ENCODE measurements at places on chromosomes 2 and 18. TPM values are rescaled to one million over a fixed set of nuclear protein-coding genes. Genes with fewer than 3 reads are reported as not detected.

DNA sequence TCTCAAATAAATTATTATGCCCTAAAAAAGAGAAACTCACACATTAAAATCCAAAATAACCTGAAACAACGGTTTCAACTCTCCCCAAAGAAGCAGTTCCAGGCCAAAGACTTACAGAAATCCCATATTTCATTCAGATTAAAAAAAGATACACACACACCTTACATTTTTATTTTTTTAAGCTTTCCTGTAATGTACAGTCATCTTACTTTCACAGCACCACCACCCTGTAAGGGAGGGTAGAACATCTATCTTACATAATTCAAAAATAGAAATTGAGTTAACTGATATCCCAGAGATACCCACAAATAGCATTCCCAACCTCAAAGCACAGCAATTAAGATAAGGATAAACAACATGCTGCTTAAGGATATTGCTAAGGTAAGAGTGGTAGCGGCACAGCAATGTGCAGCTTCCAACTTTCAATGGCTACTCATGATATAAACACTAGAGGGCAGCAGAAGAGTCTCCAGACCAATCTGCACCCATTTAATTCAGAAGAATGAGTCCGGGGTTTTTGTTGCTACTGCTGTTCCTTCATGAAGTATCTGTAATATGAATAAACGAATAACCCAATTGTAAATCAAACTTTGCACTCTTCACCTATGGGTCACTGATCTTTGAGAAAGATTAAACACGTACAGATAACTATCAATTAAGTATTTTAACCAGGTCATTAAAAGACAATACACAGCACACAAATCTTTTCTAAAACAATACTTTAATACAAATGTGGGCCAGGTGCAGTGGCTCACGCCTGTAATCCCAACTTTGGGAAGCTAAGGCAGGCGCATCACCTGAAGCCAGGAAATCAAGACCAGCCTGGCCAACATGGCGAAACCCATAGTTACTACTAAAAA, 11.3 kb downstream of the GFPT1 start:
- DNase-seq = no peak

- no peak for DNase-seq
Measured at GRCh38 chr2:121804997-121805765, 49.7 kb downstream of the TSN start.

DNA sequence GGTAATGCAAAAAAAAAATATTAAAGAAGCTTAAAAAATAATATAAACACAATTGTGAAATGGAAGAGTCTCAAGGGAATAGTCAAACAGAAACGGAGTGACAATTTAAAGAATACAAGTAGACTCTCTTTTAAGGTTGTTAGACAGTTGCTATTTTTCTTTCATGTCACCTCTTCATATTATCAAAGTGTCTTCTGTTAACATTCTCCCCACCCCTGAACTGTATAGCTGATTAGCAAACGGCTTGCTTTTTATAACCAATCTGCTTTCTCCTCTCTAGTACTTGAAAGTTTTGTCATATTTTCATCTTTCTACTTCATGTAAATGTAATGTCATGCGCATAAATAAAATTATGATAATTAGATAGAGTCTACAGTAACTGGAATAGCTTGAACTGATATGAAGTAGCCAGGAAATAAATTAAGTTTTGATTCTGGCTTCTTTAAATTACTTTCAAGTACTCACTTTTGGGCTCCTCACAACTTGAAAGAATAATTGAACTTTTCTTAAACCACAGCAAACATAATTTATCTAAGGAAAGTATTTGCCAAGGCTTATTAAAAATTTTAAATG, 37.0 kb downstream of the BARD1 start:
- DNase-seq = no peak

APCDD1 gene
- total RNA-seq = 48.2 TPM

DNA sequence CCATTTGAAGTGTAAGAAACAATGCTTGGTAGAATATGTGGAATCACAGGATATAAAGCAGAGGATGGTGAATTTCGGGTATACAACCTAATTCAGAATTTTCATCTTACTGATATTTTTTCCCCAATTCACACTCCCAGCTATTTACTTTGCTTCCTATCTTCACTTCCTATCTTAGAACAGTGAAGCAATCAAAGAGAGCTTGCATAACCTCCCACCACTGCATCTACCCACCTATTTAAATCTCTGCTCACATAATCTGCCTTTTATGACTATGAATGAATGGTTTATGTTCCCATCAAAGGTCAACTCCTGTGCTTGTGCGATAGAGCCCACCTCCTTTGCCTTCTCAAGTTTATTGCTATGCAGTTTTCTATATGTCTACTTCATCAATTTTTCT, 3.3 kb downstream of the RMDN2 start:
- DNase-seq = no peak

GRCh38 chr18:59429608-59430007, 70.5 kb upstream of the LMAN1 start:
- no peak for DNase-seq

GRCh38 chr2:2708575-2709430, 377.7 kb upstream of the MYT1L start:
- DNase-seq = no peak

ARMC9 gene
- 61.0 TPM for total RNA-seq

DNA sequence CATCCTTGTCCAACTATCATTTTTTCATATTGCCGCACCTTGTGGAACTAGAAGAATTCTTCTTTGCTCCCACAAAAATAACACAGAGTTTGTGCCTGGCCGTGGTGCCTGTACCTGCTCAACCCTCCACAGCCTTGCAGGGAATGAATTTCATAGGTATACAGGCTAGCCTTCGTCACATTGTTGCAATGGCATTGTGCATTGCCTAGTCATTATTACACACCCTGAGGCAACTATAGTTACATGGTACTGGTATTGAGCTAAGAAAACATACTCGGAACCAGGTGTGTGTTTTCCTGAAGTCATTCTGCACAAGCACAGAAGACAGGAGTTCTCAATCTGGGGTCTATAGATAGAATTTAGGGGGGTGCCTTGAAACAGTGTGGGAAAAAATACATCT, 188.0 kb upstream of the CTAGE1 start:
- no peak for DNase-seq

DNA sequence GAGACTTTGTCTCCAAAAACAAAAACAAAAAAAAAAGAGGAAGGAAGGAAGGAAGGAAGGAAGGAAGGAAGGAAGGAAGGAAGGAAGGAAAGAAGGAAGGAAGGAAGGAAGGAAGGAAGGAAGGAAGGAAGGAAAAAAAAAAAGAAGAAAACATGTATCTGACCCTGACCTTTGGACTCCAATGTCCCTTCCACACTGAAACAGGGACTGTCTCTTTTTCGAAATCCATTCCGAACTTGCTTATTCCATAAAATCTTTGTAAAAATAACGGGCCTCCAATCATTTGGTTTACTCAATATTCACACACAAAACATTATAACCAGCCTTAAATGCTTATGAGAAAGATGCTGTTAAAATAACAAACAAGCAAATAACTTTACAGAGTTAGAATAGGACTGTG, 225.7 kb downstream of the TCF4 start:
- DNase-seq = no peak

- DNase-seq = no peak
Measured at GRCh38 chr2:106012001-106012590, 182.0 kb downstream of the UXS1 start.

RAB10 gene
- 108 TPM for total RNA-seq

IL1RN gene
- 0.58 TPM for total RNA-seq

GRCh38 chr2:224248944-224249371, 152.9 kb downstream of the FAM124B start:
- no peak for DNase-seq

DNA sequence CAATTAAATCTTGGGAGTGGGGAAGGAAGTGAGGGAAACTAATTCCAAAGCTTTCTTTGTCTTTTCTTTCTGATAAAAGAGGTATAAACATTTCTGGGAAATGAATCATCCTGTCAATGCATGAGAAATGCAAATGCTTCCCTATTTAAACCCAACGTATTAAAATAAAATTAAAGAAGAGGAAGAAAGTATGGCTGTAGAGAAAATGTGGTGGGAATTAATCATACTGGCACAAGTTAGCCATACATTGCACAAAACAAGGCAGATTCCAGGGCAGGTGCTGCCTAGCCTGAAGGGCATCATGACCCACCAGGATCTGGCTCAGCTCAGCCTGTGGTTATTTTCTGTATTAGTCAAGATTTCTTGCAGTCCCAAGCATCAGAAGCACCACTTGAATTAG, 338.0 kb downstream of the NYAP2 start:
- no peak for DNase-seq

Measured in dorsolateral prefrontal cortex (tissue), 122 donors.